Skin of body (tissue), 3 donors: ENCODE measurements at places on chromosomes 6 and 20.

GRCh38 chr6:107436881-107437280, 22.5 kb downstream of the PDSS2 start:
- no peak for DNase-seq

- DNase-seq, result no peak
Observed at GRCh38 chr6:111681860-111682259, 76.2 kb upstream of the TRAF3IP2 start.

DNA sequence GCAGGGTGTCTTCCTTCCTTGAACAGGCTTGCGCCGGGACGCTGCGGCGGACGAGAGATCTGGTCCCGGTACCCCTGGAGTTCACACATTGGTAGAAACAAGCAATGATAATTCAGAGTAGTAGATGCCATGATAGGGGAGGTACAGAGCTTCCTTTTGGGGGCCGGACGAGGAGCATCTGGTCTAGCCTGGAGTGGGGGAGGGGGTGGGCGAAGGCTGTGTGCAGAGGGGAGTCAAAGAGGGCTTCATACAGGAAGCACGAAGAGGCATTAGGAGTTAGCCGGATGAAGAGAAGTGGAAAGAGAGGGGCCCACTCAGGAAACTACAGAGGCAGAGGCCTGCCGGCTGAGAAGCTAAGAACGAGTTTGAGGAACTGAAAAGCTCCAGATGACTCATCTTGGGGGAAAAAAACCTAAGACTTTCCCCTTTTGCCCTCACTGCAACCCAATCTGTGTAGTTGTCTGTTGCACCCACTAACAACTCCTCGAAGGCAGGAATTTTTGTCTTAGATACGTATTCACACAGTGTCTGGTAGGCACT, 611 bp downstream of the CNPY3 start:
- DNase-seq, result peak; percentile 68

DNA sequence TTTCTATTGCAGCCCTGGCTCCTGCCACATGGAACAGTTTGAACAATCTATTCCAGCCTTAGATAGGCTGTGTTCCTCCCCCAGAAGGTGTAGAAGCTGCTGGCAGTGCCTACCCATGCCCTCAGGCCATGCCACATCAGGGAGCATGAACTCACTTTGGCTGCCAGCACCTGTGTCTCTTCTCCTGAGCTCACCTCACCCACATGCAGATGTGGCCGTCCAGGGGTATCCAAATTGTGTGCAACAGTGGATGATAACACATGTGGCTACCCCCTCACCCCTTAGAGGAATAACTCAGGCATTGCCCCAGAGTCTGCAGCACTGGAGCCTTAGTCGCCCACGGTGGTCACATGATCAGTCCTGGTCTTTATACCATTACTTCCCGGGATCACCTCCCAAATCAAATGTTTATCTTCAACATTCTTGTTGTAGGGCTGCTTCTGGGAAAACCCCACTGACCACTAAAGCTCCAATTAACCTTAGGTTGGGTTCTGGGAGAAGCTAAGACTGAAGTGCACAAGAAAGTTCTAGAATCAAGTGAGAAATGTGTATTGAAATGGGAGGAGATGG, 110.4 kb downstream of the BANF2 start:
- no peak for DNase-seq

DNA sequence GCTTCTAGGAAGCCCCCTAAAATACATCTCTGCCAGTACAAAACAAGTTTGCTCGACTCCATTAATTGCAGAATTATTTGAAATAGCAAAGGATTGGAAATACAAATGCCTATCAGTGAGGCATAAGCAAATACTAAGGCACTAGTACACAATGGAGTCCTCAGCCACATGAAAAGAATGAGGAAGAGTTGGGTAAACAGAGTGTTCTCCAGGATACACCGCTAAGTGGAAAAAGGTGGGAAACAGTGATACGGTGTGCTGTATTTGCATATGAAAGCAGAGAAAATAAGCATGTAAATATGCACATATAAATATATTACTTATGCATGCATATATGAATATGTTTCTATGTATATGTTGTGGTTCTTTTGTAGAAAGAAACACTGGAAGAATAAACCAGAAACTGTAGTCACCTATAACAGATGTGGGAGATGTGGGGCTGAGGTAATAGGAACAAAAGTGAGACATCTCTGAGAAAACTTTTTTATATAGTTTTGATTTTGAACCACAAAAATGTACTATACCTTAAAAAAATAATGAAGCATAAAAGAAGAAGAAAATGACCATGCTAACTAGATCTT, 143.4 kb upstream of the MYLIP start:
- DNase-seq, result no peak

GRCh38 chr6:13303668-13304017, 24.7 kb downstream of the TBC1D7 start:
- DNase-seq, result peak; percentile 63

- no peak for DNase-seq
Observed at GRCh38 chr20:62611819-62612218, 30.5 kb upstream of the SLCO4A1 start.

DNA sequence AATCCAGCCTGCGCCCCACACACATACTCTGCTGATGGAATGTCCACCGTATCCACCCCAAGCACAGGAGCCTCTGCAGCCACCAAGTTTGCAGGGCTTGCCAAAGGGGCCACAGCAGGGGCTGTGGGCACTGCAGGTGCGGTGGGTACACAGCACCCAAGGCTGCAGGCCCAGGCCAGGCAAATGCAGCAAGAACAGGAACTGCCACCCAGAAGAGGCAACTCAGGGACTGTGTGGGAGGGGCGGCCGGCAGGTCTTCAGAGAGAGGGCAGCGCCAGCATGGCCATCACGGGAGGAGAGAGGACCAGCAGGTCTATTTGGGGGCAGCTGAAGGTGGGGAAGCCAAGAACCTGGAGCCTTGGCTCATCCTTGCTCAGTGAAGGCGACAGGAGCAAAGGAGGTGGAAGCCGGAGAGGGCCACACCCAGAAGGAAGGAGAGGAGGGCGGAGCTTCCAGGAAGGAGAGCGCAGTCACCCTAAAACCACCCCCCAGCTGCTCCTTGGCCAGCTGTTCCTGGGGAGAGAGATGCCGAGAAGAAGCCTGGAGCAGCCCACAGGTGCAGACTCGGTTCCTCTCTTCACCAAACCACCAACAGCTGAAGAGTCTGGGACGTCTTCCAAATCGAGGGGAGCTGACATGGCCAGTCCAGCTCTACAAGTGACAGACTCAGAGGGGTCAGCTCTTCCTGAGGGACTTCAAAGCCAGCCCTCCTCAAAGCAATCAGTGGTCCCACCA, 265.1 kb upstream of the CDYL start:
- no peak for DNase-seq
